Ascending aorta (tissue), 2 donors: ENCODE measurements at places on chromosomes 2 and 18.

- no peak for DNase-seq
Observed at GRCh38 chr2:37781028-37781427, 109.6 kb upstream of the CDC42EP3 start.

DNA sequence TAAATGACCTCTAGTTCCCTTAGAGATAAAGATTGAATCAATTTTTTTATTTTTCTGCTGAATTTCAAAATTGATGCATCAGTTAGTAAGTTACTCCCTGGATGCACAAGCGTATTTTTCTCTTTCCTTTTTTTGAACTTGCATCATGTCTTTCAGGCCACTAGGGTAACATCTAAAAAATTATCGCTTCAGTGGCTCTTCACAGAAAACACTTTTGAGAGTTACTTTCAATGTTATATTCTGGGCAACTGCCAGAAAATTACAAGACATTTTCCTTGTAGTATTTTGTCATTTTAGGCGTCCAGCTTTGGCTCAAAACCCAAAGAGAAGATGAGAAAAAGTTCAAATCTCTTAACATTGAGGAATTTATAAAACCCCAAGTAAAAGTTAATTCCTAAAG lies 59.8 kb downstream of the DSEL start:
- DNase-seq = no peak

DNA sequence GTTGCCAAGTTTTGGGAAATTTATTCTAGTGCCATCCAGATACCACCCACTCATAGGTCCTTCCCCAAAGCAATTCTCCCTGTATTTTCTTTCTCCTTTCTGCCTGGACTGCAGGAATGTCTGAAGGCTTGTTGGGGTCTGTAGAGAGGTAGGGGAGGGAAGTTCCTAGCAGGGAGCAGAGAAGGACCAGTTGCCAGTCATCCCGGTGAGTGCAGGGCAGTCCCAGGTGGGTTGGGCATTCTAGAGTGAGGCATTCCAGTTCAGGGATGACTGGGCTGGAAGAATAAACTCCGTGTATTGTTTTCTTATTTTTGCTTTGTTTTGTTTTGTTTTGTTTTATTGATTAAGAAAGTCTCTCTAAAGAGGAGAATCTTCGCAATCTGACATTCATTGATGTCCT lies 58.1 kb downstream of the SPATS2L start:
- no peak for DNase-seq

GRCh38 chr2:101140978-101141655 lies 10.1 kb downstream of the TBC1D8 start:
- DNase-seq = no peak

DNA sequence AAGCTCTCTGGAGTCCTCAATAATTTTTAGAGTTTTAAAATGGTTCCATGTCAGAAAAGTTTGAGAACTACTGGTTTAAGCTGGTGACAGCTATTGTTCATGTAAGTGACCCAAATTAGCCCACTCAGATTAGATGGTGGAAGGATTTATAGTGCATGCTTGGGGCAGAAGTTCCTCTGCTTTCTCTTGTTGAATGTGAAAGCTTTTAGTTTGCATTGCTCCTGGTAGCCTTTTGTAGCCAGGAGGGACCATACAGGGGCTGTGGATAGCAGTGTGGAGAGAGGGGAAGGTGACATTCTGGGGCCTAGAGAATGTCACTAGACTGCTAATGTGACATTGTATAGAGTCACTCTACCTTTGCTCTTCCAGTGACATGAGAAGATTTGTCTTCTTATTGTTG lies 40.3 kb upstream of the IGFBP5 start:
- no peak for DNase-seq

- DNase-seq = no peak
Observed at GRCh38 chr2:39080152-39080551, 40.7 kb downstream of the SOS1 start.

DNA sequence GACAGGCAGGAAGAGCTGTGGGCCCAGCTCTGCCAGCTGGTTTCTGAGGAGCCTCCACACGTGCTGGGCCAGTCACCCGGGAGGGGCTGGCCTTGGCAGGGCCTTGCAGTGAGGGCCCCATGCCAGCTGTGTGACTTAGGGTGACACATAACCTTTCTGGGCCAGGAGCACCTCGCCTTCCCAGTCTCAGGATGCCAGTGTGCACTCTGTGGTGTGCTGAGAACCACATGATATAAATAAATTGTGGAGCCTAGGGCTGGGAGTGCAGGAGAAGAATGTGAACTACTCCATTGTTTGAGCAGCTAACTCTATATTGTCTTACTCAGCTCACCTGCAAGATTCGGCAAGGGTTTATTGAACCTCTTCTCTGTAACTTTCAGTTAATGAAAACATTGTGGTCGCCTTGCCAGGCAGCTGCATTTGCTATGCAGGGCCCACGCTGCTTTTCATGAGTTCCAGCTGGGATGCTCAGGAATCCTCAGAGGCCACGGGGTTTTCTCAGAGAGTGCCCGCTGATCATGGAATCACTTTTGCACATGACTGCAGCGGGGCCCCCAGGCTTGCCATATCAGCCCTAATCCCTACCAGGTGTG lies 222.3 kb downstream of the SH3RF3 start:
- DNase-seq = peak; percentile 58

- DNase-seq = no peak
Observed at GRCh38 chr2:211204456-211204855, 648.1 kb downstream of the CPS1 start.
